Glutamatergic neuron (in vitro differentiated cells): ENCODE measurements at places on chromosomes 13 and 19.
A peak's percentile ranks its signal among the peaks of the same experiment; 100 is the strongest.

DNA sequence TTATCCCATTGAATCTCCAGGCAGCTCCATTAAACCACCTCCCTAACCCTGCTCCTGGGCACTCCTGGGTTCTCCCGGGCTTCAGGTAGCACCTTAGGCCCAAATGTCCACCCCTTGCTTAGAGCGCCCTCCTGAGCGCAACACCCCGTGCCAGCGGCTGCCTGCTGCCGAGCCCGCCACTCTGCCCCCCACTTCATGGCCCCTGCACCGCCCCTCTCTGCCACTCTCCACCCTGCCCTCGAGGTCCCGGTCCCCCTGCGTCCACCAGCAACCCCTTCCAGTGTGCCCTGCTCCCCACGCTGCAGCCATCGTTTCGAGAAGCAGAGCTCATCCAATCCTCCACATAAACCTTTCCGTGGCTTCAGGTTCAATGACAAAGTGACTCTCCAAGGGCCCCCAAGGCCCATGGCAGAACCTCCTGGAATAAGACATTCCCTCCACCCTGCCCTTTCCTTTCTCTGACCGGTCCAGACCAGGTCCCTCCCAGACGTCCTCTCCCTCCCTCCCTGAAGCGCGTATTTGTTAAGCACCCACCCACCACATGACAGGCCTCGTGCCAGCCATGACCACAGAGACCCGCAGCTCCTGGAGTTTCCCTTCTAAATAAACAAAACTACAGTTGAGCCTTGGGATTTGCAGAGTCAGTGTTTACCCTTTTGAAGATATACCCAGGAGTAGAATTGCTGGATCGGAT lies 66.6 kb downstream of the ARHGEF18 start:
- no peak for DNase-seq

DNA sequence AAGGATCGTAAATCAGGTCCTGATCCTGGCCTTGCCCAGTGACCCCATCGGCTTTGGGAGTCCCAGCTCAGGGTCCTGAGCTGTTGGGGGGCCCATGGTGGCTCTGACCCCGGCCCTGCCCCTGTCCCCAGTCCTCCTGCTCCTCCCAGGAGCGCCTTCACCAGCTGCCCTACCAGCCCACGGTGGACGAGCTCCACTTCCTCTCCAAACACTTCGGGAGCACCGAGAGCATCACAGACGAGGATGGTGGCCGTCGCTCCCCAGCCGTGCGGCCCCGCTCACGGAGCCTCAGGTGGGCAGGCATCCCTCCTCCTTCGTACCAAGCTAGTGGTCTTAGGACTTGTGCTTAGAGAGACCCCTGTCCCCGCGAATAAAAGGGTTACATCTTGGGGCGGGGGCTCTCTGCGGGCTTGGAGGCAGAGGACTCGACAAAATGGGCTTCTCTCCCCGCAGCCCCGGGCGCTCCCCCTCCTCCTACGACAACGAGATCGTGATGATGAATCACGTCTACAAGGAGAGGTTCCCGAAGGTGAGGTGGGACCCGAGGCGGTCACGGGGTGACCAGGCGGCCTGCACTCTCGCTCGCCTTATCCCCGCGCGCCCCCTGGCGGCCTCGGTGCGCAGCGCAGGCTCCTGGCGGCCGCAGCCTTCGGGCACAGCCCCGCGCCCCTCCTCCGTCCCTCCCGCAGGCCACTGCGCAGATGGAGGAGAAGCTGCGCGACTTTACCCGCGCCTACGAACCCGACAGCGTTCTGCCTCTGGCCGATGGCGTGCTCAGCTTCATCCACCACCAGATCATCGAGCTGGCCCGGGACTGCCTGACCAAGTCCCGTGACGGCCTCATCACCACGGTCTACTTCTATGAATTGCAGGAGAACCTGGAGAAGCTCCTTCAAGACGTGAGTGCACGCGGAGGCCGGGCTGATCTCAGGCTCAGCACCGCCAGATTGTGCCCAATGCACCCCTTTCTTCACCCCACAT lies 9.1 kb downstream of the MAST1 start:
- peak; percentile 97 for DNase-seq

- DNase-seq = peak; percentile 16
Measured at GRCh38 chr13:113672002-113672651, 5.1 kb downstream of the GRK1 start.

DNA sequence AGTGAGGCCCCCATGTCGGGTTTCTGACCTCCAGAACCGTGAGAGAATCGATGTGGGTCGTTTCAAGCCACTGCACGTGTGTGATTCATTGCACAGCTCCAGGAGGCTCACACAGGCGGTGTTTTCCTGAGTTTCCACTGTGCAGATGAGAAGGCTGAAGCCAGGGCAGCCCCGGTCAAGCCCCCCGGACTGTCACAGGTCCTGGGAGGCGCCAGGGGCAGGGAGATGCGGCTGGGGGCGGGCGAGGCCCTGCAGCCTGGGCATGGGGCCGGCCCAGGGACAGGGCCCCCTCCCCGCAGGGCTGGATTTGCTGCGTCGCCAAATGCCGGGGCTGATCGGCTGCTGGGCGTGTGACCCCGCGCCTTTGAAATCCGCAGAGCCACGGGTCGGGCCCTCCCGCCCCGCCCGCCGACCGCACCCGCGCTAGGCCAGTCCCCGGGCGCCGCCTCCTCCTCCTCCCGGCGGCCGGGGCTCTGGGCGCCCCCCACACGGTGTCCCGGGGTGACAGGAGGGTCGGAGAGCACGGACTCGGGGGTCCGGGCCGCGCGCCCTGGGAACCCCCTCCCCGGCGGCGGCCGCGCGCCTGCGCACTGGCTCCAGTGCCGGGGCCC lies 9.9 kb upstream of the MKNK2 start:
- peak; percentile 68 for DNase-seq

DNA sequence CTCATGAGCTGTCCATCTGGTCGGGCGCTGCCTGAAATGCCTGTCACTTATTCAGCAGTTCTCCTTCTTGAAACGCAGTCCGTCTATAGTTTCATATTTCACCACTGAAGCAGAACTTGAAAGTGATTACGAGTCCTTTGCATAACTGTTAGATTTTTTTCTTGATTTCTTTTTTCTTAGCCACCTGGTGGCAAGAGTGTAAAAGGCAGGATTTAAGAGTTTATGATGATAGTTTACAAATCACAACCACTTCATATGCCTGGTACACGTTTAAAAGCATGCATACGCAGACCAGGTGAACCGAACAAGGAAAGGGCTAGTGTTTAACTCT lies 45.8 kb downstream of the GGACT start:
- no peak for DNase-seq

DNA sequence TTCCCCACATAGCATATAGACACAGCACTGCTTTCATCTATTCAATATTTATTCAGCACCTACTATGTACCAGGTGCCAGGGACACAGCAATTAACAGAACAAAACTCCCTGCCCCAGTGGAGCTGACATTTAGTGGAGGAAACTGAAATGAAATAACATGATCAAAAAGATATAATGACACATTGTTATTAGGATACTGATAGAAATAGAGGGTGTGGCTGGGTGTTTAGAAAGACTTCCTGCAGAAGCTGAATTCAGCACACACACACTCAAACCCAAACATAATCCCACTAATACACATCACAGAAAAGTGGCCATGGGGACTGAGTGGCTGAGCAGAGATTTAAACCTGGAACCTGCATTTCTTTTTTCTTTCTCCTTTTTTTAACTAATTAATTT lies 3.8 kb upstream of the CDC37 start:
- DNase-seq = no peak

DNA sequence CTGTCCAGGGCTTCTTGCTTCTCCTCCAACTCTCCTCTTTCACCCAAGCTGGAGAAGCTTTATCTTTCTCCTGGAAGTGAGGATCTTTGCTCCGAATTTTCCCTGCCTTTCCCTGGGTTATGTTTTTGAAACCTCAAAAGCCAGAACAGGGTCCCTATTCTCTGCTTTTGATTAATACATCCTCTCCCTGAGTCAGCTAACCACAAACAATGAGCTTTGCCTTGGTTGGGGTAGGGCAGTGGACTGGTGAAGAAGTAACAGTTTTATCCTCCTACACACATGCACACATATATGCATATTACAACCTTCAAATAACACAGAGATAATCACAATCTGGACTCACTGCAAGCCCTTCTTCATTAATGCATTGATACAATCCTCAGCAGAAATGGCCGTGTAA lies 44.6 kb downstream of the DLEU7 start:
- no peak for DNase-seq

DNA sequence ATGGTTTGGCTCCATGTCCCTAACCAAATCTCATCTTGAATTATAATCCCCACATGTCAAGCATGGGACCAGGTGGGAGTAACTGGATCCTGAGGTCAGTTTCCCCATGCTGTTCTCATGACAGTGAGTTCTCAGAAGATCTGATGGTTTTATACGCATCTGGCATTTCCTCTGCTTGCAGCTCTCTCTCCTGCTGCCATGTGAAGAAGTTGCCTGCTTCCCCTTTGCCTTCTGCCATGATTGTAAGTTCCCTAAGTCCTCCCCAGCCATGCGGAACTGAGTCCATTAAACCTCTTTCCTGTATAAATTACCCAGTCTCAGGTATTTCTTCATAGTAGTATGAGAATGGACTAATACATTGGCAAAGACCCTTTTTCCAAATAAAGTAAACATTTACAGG lies 96.8 kb downstream of the TSHZ3 start:
- no peak for DNase-seq

DNA sequence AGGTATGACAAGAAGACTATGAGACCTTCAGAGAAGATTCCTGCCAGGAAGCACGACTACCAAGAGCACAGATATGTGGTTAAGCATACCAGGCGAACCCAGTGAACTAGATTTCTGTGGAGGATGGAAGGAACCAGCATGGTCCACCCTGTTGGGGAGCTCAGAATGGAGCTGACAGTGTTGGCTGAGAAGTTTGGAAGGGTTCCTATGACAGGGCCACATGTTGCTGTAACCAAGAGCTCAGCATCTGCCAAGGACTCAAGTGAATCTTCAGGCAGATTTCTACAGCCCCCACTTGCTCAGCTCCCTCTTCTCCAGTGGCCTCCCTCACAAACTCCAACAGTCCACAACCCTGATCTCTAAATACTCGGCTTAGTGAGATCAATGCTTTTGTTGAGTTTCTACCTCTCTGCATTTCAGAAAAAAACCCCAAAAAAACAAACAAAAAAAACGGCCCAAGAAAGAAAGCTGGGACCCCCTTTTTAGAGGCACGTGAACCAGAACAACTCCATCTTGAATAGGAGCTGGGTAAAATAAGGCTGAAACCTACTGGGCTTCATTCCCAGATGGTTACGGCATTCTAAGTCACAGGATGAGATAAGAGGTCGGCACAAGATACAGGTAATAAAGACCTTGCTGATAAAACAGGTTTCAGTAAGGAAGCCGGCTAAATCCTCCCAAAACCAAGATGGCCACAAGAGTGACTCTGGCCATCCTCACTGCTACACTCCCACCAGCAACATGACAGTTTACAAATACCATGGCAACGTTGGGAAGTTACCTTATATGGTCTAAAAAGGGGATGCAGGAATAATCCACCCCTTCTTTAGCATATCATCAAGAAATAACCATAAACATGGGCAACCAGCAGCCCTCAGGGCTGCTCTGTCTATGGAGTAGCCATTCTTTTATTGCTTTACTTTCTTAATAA lies 691.1 kb downstream of the UQCRFS1 start:
- no peak for DNase-seq

GRCh38 chr19:17965370-17966128 lies 1.4 kb upstream of the KCNN1 start:
- DNase-seq = no peak

DNA sequence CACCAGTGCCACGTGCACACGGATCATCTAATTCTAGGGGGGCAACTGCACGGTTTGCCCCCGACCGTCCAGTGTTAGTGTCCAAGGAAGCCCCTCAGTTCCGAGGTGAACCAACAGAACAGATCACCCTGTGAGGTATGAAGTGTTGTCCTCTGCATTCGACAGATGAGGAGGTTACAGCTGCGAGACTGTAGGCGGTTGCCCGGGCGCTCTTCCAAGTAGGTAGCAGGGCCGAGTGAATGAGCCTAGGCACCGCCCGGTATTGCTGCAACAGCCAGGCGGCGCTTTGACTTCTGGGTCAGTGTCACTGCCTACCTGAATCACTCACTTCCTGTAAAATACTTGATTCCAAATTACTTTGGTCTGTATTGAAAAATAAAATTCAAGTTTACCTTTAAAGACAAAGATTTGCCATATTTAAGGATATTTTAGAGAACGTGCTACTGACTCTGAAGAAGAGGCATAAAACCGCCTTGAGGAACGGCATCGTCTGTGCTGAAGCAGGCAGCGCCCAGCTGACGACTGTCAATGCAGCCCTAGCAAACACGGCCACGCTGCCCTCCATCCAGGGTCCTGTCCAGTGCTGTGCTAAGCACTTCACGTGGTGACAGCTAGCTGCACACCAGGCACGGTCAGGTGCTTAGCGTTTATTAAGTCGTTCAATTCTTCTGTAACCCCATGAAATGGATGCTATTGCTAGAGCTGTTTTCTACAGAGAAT lies 19.3 kb upstream of the RASA3 start:
- no peak for DNase-seq

DNA sequence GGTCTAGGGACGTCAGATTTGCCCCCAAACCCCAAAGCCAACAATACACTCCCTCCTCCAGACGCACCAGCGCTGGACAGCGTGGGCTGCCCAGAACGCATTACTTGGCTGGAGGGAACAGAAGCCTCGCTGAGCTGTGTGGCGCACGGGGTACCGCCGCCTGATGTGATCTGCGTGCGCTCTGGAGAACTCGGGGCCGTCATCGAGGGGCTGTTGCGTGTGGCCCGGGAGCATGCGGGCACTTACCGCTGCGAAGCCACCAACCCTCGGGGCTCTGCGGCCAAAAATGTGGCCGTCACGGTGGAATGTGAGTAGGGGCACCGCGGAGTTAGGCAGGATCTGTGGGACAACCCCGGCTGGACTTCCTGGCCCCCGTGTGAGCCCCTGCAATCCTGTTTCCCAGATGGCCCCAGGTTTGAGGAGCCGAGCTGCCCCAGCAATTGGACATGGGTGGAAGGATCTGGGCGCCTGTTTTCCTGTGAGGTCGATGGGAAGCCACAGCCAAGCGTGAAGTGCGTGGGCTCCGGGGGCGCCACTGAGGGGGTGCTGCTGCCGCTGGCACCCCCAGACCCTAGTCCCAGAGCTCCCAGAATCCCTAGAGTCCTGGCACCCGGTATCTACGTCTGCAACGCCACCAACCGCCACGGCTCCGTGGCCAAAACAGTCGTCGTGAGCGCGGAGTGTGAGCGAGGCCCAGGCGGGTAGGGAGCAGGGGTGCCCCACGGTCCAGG lies 4.0 kb downstream of the ICAM5 start:
- no peak for DNase-seq

DNA sequence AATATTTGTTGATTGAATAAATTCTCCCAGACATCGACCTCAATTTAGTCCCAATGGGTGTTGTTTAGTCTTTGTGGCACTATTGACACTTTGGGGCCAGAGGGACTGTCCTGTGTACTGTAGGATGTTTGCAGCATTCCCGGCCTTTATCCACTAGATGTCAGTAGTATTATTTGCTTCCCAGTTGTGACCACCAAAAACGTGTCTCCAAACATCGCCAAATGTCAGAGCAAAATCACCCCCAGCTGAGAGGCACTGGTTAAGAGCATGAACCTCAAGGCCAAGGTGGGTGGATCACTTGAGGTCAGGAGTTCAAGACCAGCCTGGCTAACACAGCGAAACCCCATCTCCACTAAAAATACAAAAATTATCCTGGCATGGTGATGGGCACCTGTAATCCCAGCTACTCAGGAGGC lies 15.4 kb downstream of the NLRP12 start:
- DNase-seq = no peak
